Stimulated activated CD4-positive, alpha-beta T cell treated with anti-CD3 and anti-CD28 coated beads, Interleukin-1b, Interleukin-23, amount 100 ng/mL, for 1 hour (primary cell): ENCODE measurements at places on chromosomes 11 and 22.

- no peak for DNase-seq
These were observed 29.7 kb downstream of the CELSR1 start for GRCh38 chr22:46507451-46508425.

- no peak for DNase-seq
These were observed 51.5 kb downstream of the CCDC15 start for GRCh38 chr11:125005491-125005890.

DNA sequence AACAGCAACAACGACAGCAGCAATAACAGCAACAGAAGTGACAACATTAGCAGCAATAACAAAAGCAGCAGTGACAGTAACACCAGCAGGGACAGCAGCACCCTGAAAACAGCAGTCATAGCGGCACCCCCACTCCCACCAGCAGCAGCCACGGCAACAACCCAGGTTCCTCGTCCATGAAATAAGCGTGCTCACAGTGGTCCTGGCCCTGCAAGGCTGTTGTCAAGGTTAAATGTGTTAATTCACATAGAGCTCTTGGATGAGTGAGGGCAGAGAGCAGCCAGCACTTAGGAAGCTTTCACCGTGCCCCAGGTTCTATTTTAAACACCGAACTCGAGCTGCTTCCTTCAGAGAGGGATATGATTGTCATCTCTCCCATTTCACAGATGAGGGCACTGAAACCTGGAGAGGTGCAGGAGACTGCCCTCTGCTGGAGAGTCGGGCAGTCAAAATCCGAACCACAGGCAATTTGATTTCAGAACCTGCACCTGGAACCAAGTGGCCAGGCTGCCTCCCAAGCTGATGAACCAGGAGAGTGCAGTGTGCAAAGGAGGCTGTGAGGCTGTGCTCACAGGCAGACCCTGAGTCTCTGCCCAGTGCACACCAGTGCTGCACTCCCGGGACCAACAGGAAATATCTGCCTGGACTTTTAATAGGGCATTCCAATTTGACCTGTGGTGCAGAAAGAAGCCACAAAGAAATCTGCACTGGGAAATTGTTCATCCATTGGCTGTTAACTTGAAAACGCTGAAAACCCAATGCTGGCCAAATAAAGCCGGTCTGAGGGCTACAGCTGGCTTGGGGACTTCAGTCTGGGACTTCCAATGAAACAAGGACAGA lies 22.9 kb upstream of the FGF3 start:
- no peak for DNase-seq

DNA sequence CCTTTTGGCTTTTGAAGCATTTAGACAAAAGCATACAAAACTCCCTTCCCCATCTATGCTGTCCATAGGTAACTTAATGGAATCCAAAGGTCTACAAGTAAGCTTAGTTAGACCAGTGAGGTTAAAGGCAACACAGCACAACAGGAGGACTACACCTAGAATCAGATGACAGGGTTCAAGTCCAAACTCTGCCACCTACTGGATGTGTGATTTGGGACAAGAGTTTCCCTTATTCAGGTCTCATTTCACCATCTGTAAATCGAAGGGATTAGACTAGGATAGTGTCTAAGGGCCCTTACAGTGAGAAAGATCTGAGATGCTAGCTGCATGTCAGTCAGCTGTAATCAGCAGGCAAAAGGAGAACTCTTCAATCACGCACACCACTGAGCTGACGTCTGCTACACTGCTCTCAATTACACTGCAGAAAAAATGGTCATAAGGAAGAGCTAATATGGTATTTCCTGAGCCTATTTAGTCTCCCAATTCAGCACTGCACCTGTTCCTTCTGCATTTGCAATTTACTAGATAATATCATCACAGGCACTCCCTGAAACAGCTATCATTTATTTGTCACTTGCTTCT lies 82.2 kb downstream of the SERGEF start:
- DNase-seq = no peak

GRCh38 chr11:134975866-134976376 lies 563.9 kb upstream of the B3GAT1 start:
- no peak for DNase-seq

DNA sequence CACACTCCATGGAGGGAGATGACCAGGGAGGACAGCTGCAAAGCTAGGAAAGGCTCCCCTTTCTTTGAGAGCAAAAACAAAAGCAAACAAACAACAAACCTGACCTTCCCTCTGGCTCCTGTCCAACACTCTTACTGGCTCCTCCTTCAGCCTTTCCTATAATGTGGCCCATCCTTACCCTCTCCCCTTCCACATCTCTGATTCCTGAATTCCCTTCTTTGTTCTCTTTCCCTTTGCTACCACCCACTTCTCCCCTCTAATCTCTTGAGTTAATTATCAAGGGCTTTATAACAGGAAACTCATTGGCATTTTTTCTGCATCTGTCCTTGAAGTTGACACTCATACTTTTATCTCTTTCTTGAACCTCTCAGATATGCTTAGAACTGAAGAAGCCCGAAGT lies 56.3 kb downstream of the ZNF280B start:
- DNase-seq = no peak

DNA sequence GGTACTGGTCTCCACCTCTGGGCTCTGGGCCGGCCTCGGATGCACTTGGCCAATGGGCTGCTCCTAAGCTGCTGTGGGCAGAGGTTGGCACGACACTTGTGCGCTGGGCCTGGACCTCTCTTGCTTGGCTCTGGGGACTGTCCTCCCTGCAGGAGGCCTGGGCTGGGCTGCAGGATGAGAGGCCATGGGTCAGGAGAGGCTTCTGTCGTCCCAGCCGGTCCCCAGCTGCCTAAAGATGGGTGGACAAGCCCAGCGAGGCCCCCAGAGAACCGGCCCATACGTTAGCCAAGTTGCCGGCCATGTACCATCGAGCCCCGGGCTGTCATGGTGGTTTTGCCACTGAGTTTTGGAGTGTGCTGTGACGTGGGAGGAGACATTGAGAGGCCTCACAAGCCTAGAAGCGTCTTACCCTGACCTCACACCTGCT lies 1.6 kb upstream of the CCDC188 start:
- no peak for DNase-seq

GRCh38 chr11:115959081-115959486 lies 454.9 kb upstream of the CADM1 start:
- no peak for DNase-seq

- no peak for DNase-seq
These were observed 592.4 kb downstream of the NTM start for GRCh38 chr11:131962818-131963217.

GRCh38 chr22:24379536-24379935 lies 47.9 kb upstream of the ADORA2A start:
- DNase-seq = no peak

- DNase-seq = no peak
These were observed 205.6 kb downstream of the MAML2 start for GRCh38 chr11:96137373-96137772.

- DNase-seq = no peak
These were observed 946.3 kb upstream of the CCDC90B start for GRCh38 chr11:84232511-84232910.

DNA sequence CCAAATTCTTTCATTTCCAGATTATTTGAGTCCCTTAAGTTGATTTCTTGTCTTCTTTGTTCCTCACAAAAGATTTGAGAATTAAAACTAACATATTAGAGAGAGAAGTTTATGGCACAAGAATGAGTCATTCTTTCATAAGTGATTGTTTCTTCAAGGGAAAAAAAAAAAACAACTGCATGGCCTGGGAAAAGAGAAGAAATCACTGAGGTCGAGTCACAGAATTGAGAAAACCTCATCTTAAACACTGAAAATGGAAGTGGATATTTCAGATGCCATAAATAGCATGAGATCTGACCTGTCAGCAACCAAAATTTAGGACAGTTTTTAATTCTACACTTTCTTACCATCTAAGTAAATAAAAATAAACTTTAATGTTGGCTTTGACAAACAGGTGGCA lies 87.2 kb downstream of the CWF19L2 start:
- no peak for DNase-seq

DNA sequence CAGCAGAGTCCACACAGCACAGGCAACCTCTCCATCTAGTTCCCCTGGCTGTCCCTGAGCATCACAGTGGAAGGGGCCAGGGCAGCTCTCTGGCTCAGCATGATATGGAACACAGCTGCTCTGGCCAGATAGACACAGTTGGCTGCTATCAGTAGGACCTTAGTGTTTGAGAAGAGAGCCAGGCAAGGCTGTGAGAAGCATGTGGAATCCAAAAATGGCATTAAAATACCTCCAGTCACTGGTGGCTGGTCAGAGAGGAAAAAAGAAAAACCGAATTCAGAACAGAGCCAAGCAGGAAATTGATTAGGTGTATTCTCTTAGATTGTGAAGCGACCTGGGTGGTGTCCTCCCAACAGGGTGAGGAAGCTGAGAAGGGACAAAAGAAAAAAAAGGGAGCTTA lies 27.9 kb downstream of the SERPINH1 start:
- no peak for DNase-seq

GRCh38 chr11:83613767-83614121 lies 327.6 kb upstream of the CCDC90B start:
- no peak for DNase-seq

- DNase-seq = no peak
These were observed 29.5 kb downstream of the TRIOBP start for GRCh38 chr22:37726241-37726887.

DNA sequence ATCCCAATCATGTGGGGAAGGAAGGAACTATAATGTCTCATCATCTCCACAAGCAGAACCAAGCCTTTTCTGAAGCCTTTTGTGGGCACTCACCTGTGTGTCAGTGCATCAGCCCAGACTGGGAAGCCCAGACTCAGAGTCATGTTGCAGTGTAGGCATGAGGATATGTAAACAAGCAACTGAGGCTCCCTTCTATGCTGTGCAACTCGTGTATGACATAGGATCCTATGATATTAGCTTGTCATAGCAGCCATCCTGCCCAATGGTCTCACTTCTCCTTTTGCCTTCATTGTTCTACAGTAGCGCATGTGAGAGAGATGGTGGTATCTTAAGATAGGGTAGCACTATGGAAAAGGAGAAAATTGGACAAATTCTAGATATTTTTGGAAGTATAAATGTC lies 103.4 kb upstream of the OLFML1 start:
- no peak for DNase-seq

DNA sequence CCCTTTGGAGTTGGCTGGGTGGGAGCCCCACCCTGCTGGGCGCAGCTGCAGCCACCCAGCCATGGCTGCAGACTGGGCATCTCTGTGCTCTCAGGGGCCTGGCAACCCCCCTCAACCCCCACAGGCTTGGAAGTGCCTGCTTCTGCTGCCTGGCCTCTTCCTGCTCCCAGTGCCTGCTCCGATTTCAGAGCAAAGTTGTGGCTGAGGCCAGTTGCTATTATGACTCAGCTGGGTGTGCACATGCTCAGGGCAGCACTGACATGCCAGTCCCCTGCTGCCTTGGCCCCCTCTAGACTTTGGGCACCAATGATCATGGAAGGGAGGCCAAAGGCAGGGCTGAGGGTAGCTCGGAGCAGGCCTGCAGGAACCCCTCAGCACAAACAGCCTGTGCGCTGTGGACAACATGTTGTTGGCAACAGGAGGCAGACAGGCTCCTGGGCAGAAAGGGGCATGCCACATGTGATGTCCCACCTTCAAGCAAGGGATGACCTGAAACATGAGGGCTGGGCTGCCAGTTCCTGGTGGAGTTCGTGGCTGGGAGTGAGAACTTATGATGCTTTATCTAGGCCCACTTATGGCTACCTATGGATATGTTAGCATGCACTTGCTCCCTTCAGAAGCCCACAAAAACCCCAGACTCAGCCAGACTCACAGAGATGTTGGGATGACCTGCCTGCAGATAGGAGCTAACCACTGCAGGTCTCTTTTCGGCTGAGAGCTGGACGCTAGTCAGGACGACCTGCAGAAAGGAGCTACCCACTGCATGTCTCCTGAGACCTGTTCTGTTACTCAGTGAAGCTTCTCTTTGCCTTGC lies 96.4 kb upstream of the AMOTL1 start:
- DNase-seq = no peak

GRCh38 chr22:17060126-17060525 lies 24.7 kb upstream of the IL17RA start:
- no peak for DNase-seq

GRCh38 chr11:32881286-32881685 lies 11.3 kb upstream of the QSER1 start:
- no peak for DNase-seq

- no peak for DNase-seq
These were observed 534.2 kb upstream of the ANO5 start for GRCh38 chr11:21658654-21659193.

GRCh38 chr11:77140231-77140851 lies 12.3 kb downstream of the MYO7A start:
- DNase-seq = no peak

GRCh38 chr11:114890038-114890437 lies 211.7 kb downstream of the NXPE2 start:
- DNase-seq = no peak

DNA sequence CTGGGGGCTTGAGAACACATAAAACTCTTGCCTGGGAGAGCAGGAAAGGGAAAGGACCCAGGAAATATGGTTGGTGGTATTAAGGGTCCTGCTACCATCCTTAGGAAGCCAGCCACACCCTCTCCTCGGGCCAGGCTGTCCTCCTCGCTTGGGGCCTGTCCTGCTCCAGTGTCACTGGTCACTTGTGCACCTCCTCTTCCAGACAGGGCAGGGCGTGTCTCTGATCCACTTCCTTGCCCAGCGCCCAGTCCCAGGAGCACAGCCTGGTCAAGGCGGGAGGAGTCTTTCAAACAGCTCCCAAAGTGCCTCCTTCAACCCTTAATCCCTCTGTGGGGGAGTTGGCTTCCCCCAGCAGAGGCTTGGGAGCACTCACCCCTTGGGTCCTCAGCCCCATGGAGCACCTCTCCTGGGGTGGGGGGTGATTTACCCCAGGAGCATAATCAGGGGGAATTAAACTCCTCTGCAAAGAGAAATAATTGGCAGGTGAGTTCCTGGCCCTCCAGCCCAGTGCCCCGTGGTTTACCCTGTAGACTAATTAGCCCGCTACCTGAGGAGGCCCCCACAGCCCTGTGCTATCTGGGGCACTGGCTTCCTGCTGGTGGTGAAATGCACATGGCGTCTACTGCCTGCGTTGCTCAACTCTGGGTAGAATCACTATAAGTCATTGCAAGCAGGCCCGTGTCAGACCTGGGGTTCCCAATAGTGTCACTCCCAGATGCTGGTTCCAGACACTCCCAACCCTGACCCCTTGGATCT lies 8.0 kb downstream of the TMPRSS6 start:
- DNase-seq = no peak

DNA sequence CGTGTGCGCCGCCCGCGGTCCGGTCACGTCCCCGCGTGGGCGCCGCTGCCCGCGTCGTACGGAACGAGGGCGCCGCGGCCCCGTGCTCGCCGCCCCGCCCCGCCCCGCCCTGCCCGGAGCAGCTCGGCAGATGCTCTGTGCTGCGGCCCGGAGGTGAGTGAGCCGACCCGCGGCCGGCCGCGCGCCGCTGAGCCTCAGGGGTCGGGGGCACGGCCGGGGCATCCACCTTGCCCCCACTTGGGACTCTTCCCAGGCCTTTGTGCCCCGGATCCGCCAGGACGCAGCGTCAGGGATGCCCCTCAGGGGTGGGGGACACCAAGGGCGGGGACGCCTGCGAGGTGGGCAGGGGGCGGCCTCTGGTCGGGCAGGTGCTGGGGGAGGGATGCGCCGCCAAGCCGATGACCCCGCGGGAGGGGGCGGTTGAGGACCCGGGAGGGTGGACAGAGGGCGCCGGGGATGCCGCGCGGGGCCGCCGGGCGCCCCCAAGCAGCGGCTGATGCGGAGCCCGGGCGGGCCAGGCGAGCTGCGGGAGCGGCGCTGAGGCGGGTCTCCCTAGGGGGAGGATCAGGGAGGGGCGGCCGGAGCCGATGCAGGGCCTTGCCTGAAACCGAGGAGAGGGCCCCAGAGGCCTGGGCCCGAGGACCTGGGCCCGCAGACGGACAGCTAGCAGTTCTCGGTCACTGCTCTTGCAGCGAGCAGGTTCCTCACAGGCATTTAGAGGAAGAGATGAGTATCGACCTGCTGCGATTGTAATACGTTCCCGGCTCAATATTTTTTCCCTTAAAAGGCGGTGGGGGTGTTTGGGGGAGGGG lies at the start of gene GNAZ:
Gene GNAZ (plus strand): TSS at position 102 of the 812 bp plus-strand sequence. CDS start 25,177 bp downstream, outside the sequence.
- no peak for DNase-seq
